Stimulated activated CD8-positive, alpha-beta memory T cell treated with anti-CD3 and anti-CD28 coated beads, Interleukin-15, amount 100 ng/mL, for 24 hours (primary cell): ENCODE measurements at places on chromosomes 1 and 21.

DNA sequence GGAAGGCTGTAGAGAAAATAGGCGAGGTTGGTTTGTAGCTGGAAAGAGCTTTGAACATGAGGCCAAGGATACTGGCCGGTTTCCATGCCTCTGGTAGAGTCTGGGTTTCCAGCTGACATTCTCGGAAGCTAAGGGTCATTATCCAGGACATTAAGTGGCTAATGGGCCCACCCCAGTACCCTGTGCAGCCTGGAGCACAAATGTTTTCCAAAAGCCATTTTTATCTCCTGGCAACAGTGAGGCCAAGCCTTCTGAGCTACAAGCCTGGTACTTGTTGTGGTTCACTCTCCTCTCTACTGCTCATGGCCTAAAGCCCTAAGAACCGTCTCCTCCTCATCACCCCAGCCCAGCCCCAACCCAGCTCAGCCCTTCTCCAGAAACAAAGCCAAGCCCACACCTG is 122.9 kb downstream of the DMRTA2 start:
- no peak for DNase-seq

GRCh38 chr1:17789926-17790325 is 34.8 kb downstream of the ACTL8 start:
- DNase-seq, result no peak

DNA sequence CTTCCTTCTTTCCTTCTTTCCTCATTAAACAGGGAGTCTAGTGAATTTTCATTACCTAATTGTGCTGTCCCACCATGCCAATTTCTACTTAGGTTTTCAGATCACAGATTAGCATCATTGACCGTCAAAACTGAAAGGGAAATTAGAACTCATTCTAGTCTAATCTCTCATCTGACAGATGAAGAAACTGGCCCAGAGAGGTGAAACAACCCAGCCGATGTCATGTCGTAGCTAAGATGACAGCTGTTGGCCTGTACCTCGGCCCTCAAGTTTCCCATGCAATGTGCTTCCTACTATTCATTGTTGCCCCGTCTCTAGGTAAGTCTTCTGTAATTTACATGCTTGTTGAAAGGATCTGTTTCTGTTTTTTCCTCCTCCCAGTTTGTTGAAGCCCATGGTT is 128.2 kb upstream of the KIAA0040 start:
- no peak for DNase-seq

DNA sequence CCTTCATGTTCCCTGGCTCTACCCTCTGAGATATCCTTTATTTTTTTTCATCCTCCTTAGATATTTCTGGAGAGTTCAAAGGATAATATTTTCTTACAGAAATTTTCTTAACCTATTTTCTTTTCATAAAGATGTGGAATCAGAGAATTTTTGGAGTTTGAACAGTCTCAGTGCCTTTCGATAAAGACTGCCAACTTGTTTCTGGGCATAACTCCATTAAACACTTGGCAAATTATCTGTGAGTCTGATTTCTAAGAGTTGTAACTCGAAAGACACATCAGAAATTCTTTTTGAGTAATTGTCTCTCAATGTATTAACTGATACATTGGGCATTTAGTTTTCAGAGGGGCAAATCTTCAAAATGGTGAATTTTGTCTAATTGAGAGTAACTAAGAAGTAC is 1255.6 kb downstream of the NCAM2 start:
- no peak for DNase-seq

DNA sequence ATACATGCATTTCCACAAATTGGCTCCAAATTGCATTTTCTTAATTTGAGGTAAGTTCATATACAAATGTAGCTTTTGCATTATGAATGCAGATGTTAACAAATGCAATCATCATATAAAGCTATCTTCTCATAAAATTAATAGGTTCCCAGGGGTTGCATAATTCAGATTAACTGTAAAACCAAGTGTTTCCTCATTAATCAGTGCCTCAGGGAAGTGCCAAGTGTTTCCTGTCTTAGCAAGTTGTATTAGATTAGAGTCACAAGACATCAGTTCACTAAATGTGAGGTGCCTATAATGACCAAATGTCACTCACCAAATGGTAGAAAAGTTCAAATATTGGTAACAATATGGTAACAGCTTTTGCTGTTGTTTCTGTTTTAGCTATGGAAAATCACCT is 140.8 kb downstream of the PTGER3 start:
- DNase-seq, result no peak

DNA sequence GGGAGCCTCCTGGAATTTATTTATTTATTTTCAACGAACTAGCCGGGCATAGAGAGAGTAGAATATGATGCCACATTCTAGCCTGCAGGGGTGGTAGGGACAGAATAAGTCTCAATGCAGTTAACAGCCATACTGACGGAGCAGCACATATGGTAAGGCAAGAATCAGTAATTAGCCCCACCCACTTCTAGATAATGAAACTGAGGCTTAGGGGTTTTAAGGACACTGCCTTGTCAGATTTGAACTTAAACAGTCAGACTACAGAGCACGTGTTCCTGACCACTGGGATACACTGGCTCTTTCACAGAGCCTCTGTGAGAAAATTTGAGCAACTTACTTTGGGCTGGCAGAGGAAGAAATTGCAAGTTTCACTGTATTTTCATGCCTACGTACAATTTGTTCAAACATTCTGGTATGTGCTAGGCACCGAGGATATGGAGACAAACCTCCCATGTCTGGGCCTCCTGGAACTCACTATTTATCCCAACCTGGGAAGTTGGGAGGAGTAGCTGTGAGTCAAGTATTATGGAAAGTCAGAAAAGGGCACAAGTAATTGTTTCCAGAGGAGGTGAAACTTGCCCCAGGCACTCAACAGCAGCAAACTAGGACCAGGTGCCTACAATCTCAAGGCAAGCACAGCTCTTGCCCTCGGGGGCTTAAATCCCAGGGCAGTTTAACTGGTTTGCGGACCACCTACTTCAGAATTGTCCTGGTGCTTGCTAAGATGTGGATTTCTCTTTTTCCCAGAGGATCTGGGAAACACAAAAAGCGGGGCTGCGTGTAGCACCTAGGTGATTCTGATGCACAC is 1.6 kb upstream of the CLIC4 start:
- DNase-seq, result no peak
